HS-5 (cell line): ENCODE measurements at places on chromosomes 5 and 9.
A peak's percentile ranks its signal among the peaks of the same experiment; 100 is the strongest.

DNA sequence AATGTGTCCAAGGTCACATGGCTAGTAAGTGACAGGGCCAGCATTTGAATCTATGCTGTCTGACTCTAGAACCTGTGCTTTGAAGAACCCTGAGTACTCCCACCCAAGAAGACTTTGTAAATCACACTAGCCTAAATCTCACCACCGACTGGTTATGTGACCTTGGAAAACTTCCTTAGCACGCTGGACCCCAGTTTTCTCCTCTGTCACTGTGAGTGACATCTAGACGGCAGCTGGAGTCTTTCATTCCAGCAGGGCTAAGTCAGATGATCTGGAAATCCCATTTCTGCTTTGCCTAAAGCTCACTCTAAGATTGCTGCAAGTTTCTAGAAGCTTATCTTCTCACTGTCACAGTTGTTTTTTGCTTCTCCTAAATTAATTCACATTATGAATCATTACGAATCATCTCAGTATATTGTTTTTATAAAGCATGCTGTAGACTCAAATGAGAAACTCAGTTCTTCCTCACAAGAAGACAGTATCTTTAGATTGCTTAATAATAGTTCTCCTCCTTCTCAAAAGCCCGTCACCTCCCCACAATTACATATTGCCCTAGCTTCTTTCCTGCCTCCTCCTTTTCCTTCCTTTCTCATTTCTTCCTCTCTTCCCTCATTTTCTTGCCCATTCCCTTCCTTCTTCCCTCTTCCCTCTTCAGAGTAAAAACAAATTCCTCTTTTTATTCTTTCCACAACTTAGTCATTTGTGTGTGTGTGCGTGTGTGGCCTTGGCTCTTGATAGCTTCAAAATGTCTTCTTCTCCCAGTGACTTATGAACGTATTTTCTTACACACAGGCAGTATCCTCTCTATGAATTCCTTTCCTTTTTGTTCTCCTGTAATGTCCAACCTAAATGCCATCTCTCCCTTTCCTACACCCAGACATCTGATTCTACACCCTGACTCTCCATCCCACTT lies 16.8 kb downstream of the ALDOB start:
- DNase-seq, result peak; percentile 5

DNA sequence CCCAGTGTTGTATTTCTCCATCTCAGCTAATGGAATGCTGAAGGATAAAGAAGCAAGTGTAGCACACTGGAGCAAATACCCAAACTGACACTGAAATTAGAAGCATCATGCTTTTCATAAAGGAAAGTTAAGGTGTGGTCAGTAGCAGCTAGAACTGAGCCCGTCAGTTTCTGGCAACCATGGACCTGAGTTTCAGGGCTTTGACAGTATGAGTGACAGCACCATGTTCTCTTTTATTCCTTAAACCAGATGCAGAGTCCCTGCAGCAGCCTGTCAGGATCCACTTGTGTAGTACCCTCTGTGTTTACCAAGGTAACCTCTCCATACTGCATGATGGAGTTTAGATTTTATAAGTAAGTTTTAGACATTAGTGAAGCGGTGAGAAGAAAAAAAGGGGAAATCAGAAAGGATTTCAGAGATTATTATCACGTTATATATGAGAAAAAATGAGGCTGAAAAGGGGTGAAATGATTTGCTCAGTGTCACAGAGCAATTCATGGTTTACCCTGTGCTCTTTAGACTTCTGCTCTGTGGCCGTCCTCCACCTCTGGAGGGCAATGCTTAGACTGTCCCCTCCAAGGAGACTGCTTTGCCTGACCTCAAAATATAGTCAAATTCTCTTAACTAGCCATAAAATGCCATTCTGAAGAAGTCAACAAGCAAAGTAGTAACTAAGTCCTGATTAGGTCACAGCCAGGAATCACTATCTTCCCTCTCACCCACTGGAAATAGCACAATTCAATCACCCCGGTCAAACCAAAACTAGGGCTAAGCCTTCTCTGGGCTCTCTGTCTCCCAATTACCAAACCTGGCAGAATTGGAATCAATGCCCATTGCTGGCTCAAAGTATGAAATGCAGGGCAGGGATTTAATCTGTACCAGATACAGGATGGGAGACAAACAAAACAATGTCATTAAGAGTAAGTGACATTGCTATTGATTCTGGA lies 10.5 kb upstream of the MYOT start:
- DNase-seq, result no peak

DNA sequence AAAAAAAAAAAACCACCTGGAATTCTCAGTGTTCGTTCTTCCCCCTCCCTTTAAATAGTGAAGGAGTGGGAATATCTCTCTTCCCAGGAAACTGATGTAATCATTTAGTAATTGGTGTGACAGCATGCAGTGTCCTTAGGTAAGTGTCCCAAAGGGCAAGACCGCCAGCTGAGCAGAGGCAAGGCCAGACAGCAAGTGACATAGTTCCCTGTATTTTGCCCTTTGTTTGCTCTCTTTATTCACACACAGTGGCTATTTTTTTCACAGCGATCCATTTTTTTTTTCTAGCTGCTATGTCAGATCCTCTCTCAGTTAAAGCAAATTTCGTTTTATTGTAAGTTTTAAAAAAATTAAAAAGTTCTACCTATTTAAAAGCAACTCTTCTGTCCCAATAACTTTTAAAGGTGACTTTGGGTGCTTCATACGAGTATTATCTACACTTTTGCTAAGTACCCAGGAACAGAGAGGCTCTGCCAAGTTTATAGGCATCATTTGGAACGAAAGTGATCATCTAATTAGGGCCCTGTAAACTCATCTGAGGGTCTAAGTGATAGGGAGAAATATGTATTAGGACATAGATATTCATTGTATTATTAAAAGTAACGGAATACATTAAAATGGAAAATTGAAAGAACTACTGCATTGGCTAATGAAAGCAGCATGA lies 98.2 kb upstream of the ALDH1A1 start:
- DNase-seq, result no peak

- peak; percentile 72 for DNase-seq
These were observed 59.7 kb downstream of the ELL2 start for GRCh38 chr5:95901676-95902627.

DNA sequence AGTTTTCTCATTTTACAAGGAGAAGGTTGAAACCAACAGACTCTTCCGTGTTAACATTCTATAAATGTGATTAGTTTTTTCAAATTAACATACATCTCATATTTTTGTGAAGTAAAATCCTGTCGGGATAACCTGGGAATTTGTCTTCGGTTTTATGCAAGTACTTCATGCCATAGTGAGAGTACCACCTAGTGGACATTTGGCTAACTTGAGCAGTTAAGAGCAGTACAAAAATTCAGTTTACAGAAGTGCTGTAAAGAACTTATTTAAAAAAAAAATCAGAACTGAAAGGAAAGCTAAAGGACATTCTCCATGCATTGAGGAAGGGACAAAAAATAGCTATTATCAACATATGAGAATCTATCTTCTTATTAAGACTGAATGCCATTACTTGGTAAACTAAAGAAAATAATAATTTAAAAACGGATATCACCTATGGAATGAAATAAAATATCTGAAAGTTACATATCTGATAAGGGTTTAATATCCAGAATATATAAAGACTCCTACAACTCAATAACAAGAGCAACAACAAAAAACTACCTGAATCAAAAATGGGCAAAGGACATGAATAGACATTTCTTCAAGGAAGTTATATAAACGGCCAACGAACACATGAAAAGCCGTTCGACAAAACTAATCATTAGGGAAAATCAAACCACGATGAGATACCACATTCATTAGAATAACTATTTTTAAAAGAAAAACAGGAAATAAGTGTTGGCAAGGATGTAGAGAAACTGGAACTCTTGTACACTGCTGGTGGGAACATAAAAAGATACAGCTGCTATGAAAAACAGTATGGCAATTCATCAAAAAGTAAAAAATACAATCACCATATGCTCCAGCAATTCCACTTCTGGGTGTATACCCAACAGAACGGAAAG lies 117.0 kb upstream of the GNA14 start:
- DNase-seq, result no peak

- no peak for DNase-seq
These were observed 20.9 kb downstream of the WHRN start for GRCh38 chr9:114484215-114484853.

GRCh38 chr9:710951-711745 lies 130.3 kb upstream of the DMRT1 start:
- DNase-seq, result no peak

DNA sequence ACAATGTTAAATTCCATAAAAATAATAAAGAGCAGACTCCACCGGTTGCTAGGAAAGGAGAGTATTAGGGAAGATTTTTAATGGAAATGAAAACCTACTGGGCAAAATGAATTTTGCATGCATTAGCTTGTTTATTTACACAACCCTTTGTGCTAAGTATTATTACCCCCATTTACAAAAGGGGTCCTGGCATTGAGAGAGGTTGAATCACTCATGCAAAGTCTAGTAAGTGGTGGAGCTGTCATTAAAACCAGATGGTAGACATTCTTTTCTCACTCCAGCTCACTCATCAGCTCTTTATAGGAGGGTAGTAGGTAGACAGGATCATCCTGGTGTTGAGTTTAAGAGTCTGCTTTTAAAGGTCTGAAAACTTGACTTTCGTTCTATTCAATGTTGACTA lies 395.1 kb downstream of the PLK2 start:
- peak; percentile 40 for DNase-seq

- DNase-seq, result peak; percentile 43
These were observed 79.5 kb upstream of the HTR4 start for GRCh38 chr5:148733601-148734438.

DNA sequence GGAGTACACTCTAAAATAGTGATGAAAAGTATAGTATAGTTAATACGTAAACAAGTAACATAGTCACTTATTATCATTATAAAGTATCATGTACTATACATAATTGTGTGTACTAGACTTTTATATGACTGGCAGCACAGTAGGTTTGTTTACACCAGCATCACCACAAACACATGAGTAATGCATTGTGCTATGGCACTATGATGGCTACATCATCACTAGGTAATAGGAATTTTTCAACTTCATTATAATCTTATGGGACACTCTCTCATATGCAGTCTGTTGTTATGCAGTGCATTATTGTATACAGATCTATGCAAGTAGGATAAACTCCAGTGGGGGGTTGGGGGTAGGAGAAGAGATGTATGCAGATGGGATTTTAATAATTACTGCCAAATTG lies 52.7 kb upstream of the ELL2 start:
- no peak for DNase-seq

- DNase-seq, result peak; percentile 77
These were observed 13.4 kb upstream of the TXNDC8 start for GRCh38 chr9:110351009-110351467.

DNA sequence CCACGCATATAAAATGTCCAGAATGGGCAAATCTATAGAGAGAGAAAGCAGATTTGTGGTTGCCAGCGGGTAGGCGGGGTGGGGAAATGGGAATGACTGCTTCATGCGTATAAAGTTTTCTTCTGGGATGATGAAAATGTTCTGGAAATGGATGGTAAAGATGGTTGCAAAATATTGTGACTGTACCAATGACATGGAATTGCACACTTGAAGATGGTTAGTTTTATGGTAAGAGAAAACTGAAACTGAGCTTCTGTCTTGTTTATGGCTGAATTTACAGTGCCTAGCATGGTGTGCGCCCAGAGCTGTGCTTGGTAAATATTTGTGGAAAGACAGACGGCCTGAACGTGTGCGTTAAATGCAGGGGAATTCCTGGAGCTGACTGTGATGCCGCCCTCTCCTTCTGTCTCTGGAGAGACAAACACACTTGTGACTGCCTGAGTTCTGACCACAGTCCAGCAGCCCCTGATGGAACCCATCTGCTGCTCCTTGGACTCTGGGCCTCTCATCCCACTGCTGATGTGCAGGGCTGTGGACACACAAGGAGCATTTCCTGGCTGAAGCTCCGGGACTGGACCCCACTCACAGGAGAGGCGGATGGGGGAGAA lies 8.6 kb upstream of the PTGES start:
- no peak for DNase-seq
